ENCODE measurements at places on chromosomes 1 and 21.
A peak's percentile ranks its signal among the peaks of the same experiment; 100 is the strongest.

- DNase-seq, result no peak
Observed at GRCh38 chr1:245108909-245109308, 45.9 kb upstream of the KIF26B start.

- no peak for DNase-seq
Observed at GRCh38 chr21:45747802-45748445, 104.4 kb downstream of the PCBP3 start.

GRCh38 chr1:246527402-246528088, 20.5 kb upstream of the SMYD3 start:
- DNase-seq, result no peak

GRCh38 chr1:174114788-174115448, 44.4 kb upstream of the RABGAP1L start:
- DNase-seq, result peak; percentile 51

- no peak for DNase-seq
Observed at GRCh38 chr1:171116676-171117075, 26.0 kb downstream of the FMO3 start.

DNA sequence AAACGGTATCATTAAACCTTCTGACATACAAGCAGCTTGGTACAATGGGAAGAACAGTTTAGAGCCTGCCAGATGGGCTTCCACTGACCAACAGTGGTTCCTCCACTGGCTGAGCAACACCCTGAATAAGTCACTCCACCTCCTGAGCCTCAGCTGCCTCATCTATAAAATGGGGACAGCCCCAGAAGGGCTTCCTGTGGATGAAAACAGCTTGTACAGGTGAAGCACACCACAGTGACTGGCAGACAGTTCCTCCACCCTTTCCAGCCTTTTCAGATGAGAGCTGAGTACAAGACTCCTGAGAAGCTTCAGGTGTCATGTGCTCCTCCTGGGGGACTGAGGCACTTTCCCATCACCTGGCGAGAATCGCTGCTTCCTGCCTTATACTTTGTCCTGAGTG, 2.1 kb downstream of the CAPZB start:
- DNase-seq, result peak; percentile 48

- no peak for DNase-seq
Observed at GRCh38 chr1:160580221-160580812, 1.0 kb upstream of the CD84 start.

Measured in CD4-positive, alpha-beta T cell treated with Interleukin-15 for 4 hours (primary cell).